T-helper 22 cell (primary cell): ENCODE measurements at places on chromosomes 12 and 14.

DNA sequence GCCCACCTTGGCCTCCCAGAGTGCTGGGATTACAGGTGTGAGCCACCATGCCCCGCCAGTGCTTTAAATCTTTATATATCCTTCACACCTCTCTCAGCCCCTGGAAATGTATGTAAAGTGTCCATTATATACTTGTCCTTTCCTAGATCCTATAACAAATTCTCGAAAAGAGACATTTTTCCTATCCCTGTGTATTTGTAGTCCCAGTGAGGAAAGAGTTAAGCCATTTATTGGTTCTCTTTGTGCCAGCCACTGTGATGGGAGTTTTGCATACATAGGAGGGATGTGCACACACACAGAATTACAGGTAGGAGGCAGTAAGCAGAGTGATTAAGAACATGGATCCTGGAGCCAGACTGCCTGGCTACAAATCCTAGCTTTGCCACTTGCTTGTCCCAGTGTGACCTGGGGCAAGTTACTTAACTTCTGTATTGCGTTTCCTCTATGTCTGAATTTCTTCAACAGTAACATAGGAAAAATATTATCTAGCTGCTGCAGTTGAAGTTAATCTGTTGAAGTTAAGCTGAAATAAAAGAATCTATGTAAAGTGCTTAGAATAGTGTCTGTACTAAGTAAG lies 2.1 kb upstream of the RABGGTA start:
- no peak for DNase-seq

DNA sequence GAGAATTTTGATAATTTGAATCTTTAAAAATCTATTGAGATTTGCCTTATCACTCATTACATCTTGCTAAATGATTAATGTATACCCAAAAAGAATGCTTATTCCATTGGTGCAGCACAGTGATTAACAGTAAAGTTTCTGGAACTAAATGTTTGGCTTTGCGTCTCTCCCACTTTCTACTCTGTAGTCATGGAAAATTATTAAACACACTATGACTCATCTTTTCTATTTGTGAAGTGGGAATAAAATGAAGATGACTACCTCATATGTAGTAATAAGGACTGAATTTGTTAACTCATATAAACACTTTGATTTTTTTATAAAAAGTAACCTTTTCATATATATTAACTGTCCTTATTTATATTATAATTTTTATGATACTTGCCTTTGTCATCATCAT lies 118.1 kb downstream of the RERGL start:
- DNase-seq: no peak

- no peak for DNase-seq
These were observed 14.1 kb downstream of the GPX2 start for GRCh38 chr14:64928239-64929013.

GRCh38 chr14:101881426-101881825 lies 82.9 kb upstream of the DYNC1H1 start:
- no peak for DNase-seq

DNA sequence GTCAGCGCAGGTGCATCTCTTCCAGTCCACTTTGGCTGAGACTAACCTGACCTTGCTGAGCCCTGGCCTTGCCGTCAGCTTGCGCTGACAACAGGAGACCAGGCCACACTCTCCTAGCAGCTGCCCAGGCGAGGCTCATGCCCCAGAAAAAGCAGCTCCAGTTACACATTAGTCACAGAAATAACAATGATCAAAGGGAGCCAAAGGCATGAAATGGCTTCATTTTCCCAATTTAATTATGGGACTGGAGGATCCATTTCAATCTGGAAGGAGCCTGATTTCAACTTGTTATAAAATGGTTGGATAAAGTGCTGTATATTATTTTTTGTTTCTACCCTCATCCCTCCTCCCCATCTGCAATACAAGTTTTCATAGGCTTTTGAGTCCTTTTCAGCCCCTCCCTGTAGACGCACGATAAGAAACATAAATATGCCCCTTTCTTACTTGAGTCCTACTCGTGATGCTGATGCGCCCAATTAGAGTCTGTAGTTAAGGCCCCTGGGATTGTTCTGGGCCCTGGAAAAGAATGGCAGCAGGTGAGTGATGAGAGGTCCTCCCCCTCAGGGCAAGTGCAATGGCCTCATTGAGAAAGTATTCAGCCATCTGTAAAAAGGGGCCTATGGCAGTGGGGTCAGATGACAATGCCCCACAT lies 376.0 kb downstream of the C12orf75 start:
- DNase-seq: no peak

DNA sequence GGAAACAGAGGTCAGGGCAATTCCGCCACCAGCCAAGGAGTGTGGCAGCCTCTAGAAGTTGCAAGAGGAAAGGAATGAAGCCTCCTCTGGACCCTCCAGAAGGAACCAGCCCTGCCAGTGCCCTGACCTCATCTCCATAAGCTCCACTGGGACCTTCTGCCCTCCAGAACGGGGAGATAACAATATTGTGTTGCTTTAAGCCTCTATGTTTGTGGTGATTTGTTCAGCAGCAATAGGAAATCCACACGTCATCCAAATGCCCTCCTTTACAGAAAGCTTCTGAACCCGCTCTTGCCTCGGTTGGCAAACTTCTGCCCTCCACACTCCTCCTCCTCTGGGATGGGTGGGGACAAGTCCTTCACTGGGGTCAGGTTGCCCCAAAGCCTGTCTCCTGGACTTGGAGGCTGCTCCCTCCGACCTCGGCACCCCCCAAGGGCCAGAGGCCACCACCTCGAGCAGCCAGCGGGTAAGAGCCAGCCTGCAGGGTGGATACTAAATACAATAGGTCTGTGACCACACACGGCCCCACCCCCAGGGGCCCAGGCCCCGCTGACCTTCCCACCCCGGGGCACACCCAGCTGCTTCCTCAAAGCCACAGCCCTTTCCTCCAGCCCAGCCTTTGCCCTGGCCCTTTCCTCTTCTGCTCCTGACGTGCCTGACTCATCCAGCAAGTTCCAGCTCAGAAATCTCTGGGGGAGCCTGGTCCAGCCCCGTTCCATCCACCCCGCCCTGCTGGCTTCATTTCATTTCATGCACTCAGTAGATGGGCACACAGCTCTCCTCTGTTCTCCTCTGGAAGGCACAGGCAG lies 58.7 kb upstream of the NCOR2 start:
- DNase-seq: no peak

- DNase-seq: no peak
These were observed 99.6 kb downstream of the SSPN start for GRCh38 chr12:26295001-26295400.

DNA sequence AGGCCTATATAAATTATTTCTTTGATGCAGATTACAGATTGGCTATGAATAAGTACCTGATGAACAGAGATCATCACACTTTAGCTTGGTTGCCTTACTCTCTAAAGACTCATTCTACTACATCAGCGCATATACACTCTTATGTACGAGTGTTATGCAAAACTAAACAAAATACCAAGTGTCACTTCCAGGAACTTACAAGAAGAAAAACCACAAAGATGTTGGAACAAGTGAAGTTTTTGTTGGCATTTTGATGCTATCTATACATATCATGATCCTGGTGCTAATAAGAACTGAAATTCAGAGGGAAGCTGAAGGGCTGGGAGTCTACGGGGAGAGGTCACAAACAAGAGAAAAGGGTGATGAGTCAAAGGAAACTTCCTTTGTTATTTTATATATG lies 47.9 kb upstream of the CERS5 start:
- DNase-seq: no peak

- no peak for DNase-seq
These were observed 151.4 kb downstream of the TMTC2 start for GRCh38 chr12:82838131-82838551.

DNA sequence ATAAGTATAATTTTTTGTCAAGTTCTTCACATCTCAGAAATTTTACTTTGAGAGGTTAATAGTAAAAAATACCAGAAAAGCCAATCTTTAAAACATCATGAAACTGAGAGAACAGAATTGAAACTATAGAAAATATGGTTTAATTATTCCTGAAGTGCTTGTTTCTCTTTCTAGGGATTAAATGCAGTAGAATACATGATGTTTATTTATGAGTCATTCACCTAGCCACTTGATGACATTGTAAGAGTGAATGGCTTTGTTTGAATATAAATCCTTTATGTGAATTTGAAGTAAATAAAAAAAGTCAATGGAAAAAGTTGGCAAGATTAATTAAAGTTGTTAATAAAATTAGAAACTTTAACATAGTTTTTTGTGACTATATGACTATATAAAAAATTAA lies 48.4 kb downstream of the KTN1 start:
- DNase-seq: no peak

DNA sequence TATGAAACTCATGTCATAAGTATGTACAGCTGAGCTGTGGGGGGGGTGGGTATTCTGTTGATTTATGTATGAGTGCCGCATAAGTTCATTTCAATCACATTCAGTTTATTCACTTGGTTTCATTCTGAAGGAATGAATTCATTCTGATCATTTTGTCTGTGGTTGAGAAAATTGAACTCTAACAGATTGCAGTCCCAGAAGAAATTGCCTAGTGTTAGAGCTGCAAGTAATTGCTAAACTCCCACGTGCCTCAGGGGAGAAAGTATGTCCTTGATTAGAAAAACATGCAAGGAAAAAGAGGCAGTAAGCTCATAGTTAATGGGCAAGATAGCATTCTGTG lies 442.4 kb upstream of the MGAT4C start:
- no peak for DNase-seq

DNA sequence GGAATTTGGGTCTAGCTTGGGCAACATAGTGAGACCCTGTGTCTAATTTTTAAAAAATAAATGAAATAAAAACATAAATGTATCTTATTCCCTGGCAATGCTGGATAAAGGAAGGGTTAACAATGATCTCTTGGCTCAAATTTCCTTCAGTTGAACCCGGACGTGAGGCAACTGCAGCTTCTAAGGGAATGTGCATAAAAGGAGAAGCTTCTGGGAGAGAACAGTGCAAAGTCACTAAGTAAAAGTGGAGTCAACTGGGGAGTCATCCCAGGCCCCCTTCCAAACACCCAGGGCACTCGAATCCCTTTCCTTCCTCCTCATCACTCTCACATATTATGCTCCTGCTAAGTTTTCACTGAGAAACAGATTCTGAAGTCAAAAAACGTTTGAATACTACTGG lies 147.3 kb downstream of the PPM1H start:
- DNase-seq: no peak

GRCh38 chr12:84408936-84409335 lies 503.7 kb downstream of the SLC6A15 start:
- no peak for DNase-seq

DNA sequence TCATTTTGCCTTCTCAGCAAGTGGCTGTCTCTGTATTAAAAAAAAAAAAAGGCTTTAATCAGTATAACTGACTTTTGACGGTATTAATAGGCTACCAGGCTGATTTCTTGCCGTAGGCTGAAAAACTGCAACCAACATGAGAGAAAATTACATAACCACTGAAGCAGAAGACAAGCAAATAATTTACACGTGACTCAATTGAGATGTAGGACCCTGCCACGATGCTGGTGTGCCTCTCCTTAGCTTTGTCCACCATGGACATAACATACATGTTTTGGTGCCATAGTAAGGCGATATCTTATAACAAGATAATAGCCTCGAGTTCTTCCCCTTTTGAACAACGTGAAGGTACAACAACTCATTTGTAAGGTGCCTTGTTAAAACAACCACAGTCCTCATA lies 88.7 kb upstream of the GRIP1 start:
- DNase-seq: no peak

DNA sequence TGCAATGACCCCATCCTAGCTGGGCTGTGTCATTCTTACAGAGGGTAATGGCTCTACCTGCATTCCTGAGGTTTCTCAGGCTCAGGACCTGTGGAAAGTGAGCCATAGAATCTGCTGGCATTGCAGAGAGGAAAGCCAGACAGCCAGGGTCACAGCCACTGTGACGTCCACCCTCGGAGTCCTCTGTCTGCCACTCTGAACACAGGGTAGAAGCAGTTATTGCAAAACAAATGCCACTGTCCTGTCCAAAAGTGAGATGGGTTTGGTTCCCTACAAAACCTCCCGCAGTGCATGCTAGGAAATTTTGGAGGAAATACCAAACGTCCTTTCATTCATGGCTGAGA lies 37.8 kb downstream of the TNFAIP2 start:
- no peak for DNase-seq

DNA sequence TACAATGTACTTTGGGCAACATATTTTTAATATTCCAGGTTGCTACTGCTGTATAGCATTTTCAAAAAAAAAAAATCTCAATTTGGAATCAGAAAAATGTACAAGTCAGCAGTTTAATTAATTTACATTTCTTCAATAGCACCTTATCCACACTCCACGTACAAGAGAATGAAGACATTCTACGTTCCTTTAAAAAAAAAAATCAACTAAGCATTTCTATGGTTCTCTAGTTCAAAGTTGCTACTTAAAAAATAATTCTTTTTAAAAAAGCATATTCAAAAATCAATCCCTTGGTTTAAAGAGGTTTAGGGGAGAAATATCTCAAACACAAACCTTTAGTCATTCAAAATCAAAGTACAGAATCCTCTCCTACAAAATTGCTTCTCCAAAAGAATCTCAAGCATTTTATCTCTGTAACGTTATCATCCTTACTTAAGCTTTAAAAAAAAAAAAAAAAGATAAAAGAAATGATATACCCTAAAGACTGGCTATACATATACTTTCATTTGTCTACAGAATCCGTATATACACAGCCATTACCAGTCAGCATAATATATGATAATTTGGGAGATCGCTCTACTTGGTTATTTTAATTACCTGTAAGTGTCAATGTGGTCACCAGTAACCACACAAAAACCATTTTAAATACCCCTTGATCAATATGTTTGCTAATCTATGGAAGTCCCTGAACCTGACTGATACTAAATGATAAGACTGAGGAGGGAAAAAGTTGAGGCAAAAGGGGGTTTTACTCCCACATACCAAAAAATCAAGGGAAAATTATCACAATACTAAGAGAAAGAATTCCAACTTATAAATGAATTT lies 2.7 kb downstream of the MED13L start:
- no peak for DNase-seq

DNA sequence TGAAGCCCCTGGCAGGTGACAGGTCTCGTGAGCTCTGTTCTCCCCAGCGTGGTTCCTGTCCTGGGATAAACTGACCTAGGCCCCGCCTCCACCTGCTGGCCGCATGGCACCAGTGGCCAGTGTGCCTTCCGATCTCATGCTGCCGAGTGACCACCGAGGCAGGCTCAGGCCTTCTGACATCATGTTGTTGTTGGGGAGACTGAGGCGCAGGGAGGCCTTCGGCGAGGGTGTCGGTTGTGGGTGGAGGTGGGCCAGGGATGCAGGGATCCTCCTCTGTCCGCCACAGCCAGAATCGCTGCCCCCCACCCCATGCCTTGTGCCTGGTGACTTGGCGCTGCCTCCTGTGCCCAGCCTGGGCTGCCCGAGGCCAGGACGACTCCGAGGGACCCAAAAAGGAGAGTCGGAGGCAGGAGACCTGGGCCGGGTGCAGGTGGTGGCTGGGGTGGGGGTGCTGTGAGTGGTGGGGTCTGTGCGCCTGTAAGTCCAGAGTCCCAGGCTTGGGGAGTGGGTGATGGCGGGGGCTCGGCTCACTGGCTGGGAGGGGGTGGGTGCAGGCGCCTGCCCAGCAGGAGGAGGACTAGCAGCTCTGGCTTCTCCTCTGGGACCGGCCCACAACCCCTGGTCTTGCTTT lies 24.3 kb downstream of the ASPG start:
- DNase-seq: no peak

GRCh38 chr14:67442139-67442906 lies 30.4 kb upstream of the PLEK2 start:
- no peak for DNase-seq
